GM04503 (cell line): ENCODE measurements at places on chromosomes 16 and 17.

GRCh38 chr16:85674828-85675227 is 13.9 kb downstream of the GINS2 start:
- no peak for DNase-seq

DNA sequence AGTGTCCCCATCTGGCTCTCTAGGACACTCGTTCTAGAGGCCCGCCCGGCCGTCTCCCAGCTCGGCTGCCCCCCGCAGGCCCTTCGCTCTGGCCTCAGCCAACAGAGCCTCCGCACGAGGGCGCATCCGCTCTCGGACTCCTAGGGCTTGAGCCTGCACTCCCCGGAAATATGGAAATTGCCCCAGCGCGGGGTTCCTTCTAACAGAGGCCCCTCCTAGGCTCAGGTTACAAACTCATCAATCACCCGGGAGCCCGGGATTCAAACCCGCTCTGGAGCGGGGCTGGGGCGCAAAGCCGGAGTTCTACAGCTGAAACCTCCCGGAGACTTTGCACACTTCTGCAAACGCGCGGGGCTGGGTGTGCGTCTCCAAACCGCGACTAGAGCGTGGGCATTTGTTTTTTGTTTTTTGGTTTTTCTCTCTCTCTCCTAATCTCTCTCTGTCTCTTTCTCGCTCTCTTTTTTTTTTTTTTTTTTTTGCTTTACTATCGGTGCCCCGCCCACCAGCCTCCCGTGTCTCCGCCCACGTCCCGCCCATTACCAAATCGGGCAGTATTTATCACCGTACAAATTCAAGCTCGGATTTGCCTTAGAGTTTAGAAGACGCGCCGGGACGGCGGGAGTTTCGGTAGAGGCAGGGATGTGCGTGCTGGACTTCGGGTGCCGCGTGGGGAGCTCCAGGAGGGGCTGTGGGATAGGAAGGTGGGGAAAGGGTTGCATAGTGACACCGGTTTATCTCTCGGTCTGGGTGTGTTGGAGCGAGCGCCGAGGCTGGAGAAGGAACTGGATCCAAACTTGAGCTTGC is 2.4 kb upstream of the FOXL1 start:
- peak; percentile 37 for DNase-seq

- peak; percentile 28 for DNase-seq
These were observed 74.1 kb upstream of the TBX2 start for GRCh38 chr17:61325382-61326073.

- DNase-seq = no peak
These were observed 279.9 kb downstream of the IRX3 start for GRCh38 chr16:54006693-54007092.

DNA sequence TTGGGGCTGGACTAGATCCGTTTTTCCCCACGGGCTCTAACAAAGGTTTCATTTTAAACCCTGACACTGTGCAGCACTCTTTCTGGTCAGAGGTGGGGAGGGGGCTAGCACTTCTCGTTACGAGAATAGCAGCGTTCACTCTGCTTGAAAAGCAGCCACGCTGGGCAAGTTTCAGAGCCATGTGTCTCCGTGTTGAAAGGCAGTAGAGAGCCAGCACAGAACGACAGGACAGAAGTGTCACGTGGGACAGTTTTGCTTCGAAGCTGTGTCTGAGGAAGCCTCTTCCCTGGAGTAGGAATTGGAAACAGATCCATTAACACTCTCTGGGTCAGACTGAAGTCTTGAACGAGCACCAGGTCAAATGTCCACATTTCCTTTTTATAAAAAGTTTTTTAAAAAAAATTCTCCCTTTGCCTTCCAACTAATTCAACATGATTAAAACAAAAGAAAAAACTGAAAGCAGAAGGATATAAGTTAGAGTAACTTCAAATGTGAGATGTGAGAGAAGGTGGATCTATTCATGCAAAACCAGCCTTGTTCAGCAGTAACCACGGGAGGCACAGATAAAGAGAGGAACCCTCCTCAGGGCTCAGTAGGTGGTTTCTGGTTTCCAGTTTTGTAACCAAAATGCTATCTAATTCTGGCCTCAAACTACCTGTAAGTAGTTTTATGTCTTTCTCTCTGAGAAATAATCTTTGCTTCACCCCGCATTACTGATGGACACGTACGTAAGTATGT is 65.0 kb downstream of the SMG6 start:
- no peak for DNase-seq

DNA sequence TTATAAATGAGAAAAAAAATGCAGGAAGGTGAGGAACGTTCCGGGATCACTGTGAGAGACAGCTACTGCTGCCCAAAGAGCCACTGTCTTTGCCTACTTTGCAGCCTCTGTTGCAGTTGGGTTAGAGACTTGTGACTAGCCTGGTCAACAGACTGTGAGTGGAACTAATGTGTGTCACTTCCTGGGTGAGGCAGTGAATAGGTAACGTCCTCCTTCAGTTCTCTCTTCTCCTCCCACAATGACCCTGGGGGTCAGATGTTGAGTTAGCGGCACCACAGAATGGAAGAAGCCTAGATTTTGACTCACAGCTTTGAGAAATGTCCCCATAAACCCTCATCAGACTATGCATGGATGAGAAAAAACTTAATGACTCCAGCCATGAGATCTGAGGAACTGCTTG is 5.2 kb downstream of the C16orf46 start:
- no peak for DNase-seq

DNA sequence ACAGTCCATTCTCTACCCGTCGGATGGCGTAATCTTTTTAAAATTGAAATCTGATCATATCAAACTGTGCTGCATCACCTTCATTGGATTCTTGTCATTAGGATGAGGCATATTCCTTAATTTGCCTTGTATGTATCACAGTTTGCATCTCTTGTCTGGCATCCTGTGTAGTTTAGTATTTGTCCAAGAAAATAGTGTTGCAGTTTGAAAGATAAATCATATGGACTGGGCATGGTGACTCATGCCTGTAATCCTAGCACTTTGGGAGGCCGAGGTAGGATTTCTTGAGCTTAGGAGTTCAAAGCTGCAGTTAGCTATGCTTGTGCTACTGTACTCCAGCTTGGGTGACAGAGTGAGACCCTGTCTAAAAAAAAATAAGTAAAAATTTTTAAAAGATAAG is 5.8 kb upstream of the RSL1D1 start:
- no peak for DNase-seq

GRCh38 chr16:27113341-27113841 is 46.7 kb downstream of the C16orf82 start:
- DNase-seq = no peak

DNA sequence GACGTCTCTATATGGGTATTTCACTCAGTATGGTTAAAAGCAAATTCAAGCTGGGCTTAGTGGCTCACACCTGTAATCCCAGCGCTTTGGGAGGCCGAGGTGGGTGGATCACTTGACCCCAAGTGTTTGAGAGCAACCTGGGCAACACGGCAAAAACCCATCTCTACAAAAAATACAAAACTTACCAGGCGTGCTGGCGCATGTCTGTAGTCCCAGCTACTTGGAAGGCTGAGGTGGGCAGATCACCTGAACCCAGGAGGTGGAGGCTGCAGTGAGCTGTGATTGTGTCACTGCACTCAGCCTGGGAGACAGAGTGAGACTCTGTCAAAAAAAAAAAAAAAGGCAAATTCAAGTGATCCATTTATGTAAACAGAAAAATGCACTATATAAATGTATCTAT is 1.3 kb upstream of the TNFRSF17 start:
- DNase-seq = no peak

DNA sequence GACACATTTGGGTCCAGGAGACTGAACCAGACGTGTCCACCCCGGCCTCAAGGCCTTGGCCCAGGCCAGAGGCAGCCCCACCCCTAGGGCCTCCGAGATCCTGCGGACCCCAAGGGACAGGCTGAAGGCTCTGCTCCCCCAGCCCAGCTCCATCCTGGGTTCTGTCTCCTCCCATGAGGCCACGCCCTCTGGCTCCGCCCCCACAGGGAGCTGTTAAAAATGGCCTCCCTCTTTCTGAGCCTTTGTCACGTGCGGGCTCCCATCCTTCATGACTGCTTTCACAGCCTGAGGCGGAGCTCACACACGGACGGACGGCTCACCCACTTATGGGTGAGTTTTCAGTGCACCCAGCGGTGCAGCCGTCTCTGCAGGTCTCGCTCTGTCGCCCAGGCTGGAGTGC is 6.5 kb upstream of the CACNA1H start:
- DNase-seq = no peak

DNA sequence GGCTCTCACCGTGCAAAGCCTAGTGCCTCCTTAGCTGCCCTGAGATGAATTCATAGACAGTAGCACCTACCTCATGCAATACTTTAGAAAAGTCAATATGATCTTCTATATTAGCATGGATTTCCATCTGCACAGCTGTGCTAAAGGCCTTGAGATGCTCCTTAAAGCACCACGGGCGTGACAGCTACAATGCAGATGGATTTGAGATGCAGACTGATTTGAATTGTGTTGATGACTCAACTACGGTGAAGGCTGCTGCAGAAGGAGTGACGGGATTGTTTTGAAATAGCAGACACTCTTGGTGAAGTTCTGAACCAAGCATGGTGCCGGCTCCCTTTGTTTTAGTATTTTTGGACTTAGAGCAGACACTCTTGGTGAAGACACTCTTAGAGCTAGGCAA is 88.2 kb downstream of the SPECC1 start:
- DNase-seq = no peak

- DNase-seq = no peak
These were observed 9.1 kb upstream of the ARL5C start for GRCh38 chr17:39174920-39175694.

DNA sequence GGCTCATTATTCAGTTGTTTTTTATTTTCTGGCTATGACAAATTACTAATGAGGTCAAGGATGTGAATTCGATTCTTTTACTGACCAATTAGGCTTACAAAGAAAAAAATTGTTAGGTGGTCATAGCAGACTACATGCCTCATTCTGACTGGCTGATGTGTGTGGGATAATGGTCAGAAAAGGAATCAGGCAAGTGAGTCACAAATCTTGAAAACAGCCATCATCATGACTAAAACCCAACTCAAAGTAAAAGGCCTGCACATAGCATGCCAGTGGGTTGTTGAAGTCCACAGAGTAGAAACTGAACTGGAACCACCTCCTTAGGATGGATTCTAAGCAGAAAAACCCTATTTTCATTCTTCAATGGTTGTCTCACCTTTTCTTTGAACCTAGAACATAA is 8.6 kb downstream of the RPGRIP1L start:
- DNase-seq = peak; percentile 87

GRCh38 chr16:86002178-86002900 is 103.4 kb downstream of the IRF8 start:
- no peak for DNase-seq

- peak; percentile 50 for DNase-seq
These were observed 282.9 kb upstream of the IRX5 start for GRCh38 chr16:54647725-54648221.

DNA sequence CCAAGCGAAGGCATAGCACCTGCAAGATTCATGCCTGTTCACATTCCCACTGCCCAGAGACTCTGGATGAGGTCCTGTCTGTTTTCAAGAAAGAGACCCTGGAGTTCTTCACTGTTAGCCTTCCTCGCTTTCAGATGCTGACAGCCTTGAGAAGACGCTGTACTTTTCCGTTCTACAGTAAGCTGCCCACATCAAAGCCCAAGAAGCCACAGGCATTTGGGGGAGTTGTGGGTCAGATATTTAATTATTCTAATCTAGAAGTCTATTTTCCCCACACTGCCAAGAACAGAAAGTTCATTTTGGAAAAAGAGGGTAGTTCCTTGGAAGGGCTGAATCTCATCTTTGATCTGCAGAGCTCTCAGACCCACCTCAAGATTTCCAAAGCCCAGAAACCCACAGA is 127.9 kb downstream of the AXIN2 start:
- DNase-seq = no peak

GRCh38 chr16:88697831-88698615 is 8.2 kb downstream of the RNF166 start:
- no peak for DNase-seq

GRCh38 chr16:31108035-31108793 is at the start of gene BCKDK:
Gene BCKDK, plus strand, starts transcription at chr16:31108386. Its CDS starts 838 bp downstream, at chr16:31109224.
- no peak for DNase-seq

DNA sequence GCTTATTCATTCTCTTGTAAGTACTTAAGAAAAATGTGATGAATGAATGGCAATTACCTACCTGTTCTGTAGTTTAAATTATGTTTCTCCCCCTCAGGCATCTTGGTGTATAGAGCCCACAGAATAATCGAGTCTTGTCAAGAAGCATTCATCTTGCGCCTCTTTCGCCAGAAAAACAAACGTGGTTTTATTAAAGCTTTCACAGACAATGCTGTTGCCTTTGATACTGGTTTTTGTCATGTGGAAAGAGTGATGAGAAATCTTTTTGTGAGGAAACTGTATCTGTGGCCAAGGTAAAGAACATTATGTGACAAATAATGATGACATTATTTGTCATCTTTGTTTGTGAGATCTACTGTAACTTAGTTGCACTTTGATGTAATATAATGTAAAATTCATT is 6.5 kb downstream of the ERCC4 start:
- DNase-seq = no peak

- DNase-seq = no peak
These were observed 32.0 kb downstream of the POLR3E start for GRCh38 chr16:22329199-22329695.

- no peak for DNase-seq
These were observed 24.3 kb downstream of the WSB1 start for GRCh38 chr17:27318228-27318627.

DNA sequence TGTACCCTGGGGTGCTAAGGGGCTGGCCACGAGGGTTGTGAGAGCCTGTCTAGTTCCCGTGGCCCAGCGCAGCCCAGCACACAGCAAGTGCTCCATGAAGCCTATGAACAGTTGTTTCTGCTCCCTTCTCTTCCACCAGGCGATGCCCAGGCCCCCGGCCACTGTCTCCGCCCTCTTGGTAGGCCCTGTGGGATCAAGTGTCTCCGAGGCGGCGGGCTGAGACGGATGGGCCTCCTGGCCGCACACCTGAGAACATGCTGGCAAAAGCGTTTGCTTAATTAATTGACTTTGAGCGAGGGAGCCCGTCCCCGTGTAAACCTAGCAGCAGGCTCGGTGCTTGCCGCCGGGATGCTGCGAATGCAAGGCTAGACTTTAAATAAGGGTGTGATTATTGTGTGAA is 129.7 kb upstream of the GSE1 start:
- DNase-seq = no peak

GRCh38 chr17:43732958-43733357 is 25.6 kb downstream of the SOST start:
- DNase-seq = peak; percentile 83

GRCh38 chr17:29096094-29096493 is 53.2 kb downstream of the PIPOX start:
- no peak for DNase-seq

DNA sequence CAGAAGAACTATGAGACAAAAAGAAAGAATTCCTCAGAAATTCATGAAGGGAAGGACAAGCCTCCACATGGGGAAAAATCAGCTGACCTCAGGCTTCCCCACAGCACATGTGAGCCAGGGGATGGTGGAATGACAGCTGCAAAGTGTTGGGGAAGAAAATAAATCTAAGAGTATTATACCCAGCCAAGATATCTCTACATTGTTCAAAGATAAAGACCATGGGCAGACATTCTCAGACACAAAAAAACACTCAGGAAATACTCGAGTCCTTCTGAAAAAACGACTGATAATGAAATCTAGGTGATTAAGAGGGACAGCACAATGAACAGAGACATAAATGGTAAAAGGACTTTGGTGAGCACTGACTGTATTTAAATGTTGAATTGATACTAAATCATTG is 3.9 kb downstream of the RAB40B start:
- no peak for DNase-seq

- DNase-seq = no peak
These were observed 789.0 kb upstream of the SOX9 start for GRCh38 chr17:71331754-71332325.
